ENCODE measurements at places on chromosomes 2 and 18.

GRCh38 chr2:68375582-68375981 lies 10.5 kb downstream of the PLEK start:
- DNase-seq: no peak

DNA sequence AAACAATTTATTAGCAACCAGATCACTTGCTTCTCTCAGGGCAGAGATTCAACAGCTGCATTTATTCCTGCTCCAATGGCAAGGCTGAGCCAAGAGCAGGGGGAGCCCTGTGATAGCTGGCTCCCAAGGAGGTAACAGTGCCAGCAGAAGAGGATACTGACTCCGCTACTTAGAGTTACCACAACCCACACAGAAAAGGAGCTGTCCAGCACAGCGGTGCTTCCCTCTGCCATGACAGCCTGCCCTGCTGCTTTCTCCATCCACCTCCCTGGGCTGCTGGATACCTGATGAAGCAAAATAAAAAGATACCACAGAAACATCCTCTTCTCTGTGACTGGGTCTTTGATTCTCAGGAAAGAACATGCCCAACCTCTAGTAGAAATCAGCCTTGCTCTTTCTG lies 467.2 kb downstream of the LRRTM4 start:
- no peak for DNase-seq

DNA sequence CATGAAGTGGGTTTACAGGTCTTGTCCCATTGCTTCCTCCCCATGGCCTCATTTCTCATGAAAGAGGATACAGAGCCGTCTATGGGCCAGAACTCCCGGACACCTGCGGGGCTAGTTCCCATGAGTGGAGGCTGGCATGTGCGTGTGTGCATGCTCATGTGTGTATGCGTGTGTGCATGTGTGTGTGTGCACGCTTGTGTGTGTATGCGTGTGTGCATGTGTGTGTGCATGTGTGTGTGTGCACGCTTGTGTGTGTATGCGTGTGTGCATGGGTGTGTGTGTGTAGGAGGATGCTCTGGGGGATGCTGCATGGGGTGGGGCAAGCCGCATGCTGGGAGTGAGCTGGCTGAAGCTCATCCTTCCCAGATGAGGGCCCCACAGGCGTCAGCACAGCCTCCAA lies 20.8 kb downstream of the INHBB start:
- no peak for DNase-seq

DNA sequence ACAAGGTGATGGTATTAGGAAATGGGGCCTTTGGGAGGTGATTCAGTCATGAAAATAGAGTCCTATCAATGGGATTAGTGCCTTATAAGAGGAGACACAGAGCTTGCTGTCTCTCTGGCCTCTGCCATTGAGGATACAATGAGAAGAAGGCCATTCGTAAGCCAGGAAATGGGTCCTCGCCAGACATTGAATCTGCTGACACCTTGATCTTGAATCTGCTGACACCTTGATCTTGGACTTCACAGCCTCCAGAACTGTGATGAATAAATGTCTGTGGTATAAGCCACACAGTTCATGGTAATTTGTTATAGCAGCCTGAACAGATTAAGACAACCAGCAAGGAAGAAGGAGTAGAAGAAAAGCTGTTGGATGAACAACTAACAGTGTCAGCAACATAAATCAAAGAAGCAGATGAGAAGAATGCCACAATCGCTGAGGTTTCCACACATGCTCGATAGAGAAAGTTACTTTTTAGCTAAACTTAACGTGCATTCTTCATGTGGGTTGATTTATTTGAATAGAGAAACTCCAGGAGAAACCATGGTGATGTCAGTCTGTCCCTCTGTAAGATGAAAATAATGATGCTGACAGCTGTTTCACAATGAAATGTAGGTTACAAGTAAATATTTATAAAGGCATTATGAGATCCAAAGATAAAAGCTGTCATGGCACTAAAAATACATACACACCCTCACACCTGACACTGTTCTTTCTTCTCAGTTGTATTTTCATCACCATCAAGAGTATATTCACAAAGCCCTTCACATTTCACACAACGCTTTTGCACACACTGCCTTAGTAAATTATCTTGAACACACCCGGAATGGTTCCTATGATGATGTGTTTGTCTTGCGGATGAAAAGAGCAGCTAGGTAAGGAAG lies 153.7 kb upstream of the NCK2 start:
- DNase-seq: no peak

DNA sequence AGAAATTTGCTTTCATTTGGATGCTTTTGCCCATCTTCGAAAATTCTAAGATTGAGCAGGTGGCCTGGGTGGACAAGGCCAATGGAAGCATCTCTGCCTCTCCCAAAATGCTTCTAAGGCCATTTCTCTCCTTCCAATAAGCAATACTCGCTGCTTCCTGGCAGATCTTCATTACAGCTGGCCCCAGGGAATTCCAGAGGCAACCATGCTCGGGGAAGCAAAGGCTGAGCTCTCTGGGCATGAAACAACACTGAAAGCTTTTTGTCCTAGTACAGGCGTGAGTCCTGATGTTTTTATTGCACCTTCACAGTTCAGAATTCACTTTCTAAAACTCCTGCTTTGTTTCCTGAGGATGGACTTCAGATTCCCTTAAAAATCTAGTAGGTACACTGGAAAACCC lies 11.8 kb upstream of the NEDD4L start:
- no peak for DNase-seq

DNA sequence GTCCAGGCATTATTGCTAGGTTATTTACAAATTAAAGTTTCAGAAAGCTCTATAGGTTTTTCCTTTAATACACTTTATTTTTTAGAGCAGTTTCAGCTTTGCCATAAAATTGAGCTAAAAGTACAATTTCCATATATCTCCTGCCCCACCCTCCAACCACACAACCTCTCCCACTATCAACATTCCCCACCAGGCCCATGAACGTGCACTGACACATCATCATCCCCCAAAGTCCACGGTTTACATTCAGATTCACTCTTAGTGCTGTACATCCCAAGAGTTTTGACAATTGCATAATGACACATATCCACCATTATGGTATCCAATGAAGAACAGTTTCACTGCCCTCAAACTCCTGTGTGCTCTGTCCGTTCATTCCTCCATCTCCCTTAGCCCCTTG lies 139.4 kb downstream of the NBAS start:
- no peak for DNase-seq

- DNase-seq: no peak
Measured at GRCh38 chr18:12518326-12518725, 110.6 kb downstream of the PRELID3A start.

- no peak for DNase-seq
Measured at GRCh38 chr2:125796784-125797183, 859.2 kb upstream of the GYPC start.

DNA sequence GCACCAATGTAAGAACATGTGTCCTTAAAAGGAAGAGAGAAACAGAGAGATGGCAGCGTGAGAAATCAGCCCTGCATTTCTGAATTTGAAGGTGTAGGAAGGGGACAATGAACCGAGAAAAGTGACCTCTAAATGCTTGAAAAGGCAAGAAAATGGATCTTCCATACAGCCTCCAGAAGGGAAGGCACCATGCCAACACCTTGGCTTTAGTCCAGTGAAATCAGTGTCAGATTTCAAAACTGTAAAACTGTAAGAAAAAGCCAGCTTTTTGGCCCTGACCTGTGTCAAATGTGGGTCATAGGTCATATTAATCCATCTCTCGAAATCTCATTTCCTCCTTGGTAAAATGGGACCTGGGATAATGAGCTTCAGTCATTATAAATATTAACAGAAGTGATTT lies 762.3 kb downstream of the DCDC2C start:
- no peak for DNase-seq

- no peak for DNase-seq
Measured at GRCh38 chr18:76376668-76377358, 118.2 kb downstream of the ZNF516 start.

GRCh38 chr2:179932786-179933185 lies 71.4 kb upstream of the ZNF385B start:
- DNase-seq: no peak

DNA sequence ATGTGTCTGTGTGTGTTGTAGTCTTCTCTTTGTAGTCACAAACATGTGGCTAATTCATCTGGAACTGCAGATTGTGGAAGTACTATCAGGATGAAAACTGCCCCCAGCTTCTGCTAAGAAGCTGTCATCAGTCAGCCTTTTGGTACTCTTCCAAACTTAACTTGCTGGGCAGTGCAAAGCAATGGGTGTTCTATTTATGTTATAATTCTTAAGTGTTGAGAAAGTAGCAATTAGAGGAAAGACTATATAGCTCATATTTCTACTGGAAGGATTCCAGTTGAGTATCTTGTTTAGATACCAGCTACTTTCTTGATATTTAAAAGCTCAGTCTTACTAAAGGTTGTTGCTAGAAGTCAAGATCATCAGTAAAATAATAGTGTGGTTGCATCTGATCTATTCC lies 52.1 kb downstream of the SLC38A11 start:
- DNase-seq: no peak

DNA sequence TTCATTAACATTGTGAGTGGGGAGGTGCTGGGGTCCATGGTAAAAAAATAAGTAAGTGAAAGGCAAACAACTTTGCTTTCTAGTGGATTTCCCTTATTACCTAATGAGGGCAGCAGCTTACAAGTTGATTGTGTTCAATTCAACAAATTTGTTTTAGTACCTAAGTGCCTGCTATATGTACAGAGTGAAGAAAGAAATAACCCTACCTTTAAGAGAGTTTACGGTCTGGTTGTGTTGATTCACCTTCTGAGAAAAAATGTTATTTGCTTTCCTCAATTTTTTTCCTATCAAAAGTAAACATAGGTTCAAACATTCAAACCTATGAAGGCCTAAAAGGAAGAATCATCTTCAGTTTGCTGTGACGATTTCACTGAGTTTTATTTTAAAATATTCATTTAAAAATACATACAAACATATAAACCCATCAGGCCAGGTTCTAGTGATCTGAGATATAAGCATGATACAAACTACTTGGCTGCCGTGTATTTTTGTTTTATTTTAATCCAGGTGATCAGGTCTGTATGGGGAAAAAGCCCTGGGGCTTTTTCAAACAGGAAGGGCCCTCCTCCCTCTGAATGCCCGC lies 1.5 kb upstream of the SPTBN1 start:
- DNase-seq: peak; percentile 15

DNA sequence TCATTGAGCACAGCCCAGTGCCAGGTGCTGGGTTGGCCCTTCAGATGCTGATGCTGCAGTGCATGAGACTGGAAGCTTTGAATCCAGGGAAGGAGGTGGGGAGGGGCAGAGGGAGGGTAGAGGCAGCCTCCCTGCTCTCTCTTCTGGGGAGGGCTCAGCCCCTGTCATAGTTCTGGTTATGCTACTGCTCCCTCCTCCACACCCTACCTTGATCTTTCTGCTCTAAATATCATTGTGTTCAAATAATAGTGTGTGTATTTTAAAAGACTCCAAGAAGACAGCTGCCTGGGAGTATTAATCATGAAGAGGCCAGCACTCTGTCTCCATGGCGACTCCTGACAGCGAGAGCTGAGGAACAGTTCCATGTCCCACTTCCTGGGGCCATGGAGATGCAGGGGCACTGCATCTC lies 3.8 kb upstream of the EGR4 start:
- DNase-seq: no peak

GRCh38 chr2:139354518-139354917 lies 574.3 kb upstream of the NXPH2 start:
- DNase-seq: no peak

- no peak for DNase-seq
Measured at GRCh38 chr2:227536445-227536844, 62.2 kb upstream of the SCYGR2 start.

- DNase-seq: no peak
Measured at GRCh38 chr2:216715402-216715974, 20.1 kb upstream of the IGFBP5 start.

DNA sequence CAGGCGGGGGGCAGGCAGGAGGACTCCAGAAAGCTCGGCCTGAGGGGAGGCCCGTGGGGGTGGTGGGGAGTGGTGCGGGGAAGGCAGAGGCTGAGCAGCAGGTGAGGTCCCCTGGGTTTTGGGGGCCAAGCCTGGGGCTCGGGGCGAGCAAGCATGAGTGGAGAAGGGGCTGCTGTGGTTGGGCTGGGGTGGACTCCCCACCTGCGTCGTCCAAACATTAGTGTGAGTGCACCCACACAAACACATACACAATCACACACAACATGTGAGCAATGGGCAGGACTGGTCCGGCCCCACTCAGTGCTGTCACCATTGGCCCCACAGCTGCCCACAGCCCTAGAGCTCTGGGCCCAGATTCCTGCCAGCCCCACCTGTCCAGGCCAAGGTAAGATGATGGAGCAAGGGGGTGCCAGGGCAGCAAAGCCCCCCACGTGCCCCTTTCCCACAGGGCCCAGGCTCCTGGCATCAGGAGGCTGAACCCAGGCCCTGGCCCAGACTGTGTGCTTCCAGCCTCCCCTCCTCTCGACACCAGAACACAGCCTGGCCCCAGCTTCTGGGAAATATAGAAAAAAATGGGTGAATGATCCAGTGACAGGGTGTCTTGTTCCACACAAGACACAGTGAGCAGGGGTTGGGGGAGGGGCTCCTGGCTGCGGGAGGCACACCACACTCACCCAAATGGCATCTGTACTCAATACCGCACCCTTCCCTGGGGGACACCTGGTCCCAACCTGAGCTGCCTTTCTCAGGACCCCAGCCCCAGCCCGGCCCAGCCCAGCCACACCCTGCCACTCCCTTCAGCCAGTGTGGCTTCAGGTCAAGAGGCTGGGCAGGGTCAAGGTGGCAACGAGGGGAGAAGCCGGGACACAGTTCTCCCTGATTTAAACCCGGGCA lies 463 bp upstream of the ALPP start:
- DNase-seq: no peak

DNA sequence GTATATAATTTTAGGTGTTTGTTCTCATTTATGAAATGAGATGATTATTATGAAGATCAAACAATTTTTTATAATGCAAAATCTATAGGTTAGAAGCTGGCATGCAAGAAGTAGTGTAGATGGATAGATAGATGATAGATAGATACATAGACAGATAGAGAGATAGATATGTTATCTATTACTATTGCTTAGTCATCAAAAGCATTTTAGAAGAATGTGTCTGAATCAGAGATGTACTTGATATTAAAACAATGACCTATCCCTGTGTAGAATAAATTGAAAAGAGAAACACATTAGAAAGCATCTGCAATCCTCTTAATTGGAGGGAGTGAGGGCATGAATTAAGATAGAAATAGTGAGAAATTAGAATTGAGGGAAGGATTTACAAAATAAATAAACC lies 436.2 kb upstream of the NXPH2 start:
- DNase-seq: no peak

- DNase-seq: no peak
Measured at GRCh38 chr18:75183973-75184493, 24.9 kb downstream of the PTGR3 start.

DNA sequence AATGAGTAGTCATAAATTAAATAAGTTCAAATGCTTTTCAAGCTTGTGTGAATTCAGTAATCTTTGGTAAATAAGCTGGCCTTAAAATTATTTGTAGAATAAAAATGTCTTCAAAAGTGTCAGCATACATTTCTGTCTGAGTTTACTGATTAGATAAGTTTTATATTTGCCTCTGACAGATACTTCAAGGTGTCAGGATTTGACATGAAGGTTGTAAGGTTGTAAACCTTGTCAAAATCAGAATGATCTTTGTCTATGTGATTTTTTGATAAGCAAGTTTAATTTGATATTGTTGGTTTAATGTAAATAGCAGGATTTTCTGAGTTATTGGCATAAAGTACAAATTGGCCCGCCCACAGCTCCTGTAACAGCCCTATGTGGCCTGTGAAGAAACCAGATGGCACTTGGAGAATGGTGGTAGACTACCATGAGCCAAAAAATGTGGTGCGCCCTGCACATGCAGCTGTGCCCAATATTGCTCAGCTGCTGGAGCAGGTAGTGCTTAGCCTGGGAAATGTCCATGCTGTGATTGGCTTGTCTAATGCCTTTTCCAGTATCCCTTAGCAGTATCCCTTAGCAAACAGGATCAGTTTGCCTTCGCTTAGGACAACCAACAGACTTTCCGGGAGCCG lies 188.0 kb upstream of the SPHKAP start:
- DNase-seq: no peak

- no peak for DNase-seq
Measured at GRCh38 chr2:151670346-151670745, 63.9 kb downstream of the NEB start.

All from NAMALWA (cell line).